Type B pancreatic cell (in vitro differentiated cells): ENCODE measurements at places on chromosomes 3 and 15. TPM values are rescaled to one million over a fixed set of nuclear protein-coding genes. Genes with fewer than 3 reads are reported as not detected.

- no peak for DNase-seq
Observed at GRCh38 chr3:2061360-2061759, 37.3 kb upstream of the CNTN4 start.

Gene GUCA1C
- total RNA-seq, result not detected in 2 replicates

GRCh38 chr3:54228806-54229205 is 106.5 kb downstream of the CACNA2D3 start:
- DNase-seq, result no peak

GRCh38 chr3:187636528-187636927 is 33.7 kb downstream of the SST start:
- DNase-seq, result no peak

DNA sequence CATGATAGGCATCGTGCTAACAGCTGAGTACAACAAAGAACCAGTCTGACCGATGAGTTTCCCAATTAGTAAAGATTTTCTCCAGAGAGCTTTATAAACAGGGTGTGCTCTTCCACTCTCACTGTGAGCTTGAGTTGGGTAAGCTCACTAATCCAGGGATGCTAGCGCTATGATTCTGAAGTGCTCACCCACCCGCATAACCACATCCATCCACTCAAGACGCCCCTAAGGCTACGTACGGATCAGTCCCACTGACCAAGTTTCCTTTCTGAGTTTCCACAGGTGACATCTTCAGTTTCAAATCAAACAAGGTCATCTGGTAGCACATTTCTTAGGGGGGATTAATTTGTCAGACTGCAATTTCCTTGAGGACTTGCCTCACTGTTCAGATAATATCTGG is 141.1 kb upstream of the ABI3BP start:
- no peak for DNase-seq

Gene CCNDBP1
- total RNA-seq, result 28.2 and 41.5 TPM in 2 replicates

- no peak for DNase-seq
Observed at GRCh38 chr15:68580883-68581155, 2.0 kb downstream of the CORO2B start.

DNA sequence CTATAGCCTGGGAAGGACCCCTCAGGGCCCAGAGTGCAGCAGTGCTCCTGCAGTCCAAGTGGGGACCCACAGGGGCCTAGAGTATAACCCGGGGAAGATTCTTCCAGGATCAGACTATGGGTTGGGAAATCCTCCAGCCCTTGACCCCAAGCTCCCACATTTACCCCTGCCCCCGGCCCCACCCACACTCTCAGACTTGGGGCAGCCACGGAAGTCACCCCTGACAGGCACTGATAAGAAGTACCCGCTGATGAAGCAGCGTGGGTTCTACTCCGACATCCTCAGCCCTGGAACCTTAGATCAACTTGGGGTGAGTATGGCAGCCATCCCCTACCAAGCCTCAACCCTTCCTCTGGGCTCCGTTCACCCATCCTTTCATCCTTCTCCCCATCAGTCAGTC is 6.3 kb downstream of the DNAH1 start:
- no peak for DNase-seq

DNA sequence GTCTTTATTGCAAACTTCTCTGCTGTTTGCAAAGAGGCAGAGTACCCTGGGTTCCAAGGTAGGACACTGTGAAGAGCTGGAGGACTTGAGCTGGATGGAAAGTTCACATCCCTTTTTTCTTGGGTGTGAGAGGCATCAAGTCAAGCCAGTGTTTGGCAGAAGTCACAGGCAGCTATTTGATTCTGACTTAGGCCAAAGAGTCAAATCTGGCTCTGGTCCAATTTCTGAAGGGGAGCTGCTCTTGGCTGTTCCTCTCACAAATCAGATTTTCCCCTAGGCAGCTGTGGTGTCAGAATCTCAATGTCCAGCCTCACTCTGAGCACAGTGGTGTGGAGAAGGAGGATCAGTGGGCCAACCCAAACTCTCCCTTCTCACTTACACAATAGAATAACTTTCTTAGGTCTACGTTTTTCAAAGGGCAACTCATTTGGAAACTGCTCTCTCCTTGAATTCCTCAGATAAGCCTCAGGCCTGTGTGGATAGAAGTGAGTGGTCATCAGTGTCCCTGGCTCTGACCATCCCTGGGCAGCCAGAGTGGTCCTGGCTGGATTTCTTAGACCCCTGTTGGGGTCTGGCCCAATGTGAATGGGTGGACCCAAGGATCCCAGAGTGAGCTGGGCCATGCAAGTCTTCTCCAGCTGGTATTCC is 18.2 kb upstream of the AMOTL2 start:
- DNase-seq, result no peak

- no peak for DNase-seq
Observed at GRCh38 chr3:132399054-132399929, 18.0 kb upstream of the DNAJC13 start.

DNA sequence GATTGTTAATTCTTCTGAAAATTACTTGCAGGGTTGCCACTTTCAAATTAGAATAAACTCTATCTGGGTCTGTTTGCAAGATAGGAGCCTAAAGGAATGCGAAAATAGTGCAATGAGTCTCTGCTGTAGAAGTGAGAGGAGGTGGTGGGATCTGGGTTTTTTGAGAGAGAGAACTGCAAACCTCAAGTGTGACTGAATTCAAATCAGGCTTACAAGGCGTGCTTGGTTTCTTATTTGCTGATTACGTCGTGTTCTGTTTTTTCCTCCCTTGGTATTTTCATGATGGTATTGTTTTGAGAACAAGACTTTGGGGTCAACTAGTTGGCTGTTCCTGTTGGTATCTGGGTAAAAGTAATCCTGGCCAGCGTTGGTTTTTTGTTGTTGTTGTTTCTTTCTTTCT is 490.9 kb upstream of the CFAP20DC start:
- no peak for DNase-seq

Gene RPS27L
- total RNA-seq, result 205 and 235 TPM in 2 replicates

Gene SERPINI1
- 27.2 and 33.8 TPM in 2 replicates for total RNA-seq

Gene SLC4A7
- total RNA-seq, result 31.0 and 51.8 TPM in 2 replicates

DNA sequence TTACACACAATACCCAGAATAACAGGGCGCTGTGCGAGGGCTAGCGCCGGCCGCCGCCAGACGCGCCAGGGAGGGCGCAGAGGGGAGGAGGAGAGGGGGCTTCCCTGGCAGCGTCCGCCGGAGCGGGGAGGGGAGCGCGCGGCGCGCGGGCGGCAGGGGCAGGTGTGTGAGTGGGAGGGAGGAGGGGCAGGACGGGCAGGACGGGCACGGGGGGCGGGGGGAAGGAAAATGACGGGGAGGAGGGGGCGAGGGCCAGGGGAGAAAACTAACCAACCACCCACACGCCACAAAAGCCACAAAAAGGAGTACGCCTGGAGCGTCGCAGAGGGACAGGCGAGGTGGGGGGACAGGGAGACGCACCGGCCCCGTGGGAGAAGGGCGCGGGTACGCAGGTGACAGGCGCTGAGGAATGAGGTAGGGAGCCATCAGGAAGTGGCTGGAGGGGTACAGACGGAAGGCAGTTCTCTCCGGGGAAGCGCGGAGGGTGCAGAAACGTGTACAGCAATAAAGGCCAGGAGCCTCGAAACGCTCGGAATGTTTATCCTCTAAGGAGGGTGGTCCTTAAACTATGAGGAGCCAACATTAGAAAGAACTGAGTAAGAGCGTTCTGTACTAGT is 610 bp upstream of the SATB1 start:
- peak; percentile 77 for DNase-seq

GRCh38 chr3:178456621-178457285 is 79.5 kb upstream of the KCNMB2 start:
- no peak for DNase-seq

GRCh38 chr3:194865061-194865460 is 179.4 kb downstream of the FAM43A start:
- no peak for DNase-seq

DNA sequence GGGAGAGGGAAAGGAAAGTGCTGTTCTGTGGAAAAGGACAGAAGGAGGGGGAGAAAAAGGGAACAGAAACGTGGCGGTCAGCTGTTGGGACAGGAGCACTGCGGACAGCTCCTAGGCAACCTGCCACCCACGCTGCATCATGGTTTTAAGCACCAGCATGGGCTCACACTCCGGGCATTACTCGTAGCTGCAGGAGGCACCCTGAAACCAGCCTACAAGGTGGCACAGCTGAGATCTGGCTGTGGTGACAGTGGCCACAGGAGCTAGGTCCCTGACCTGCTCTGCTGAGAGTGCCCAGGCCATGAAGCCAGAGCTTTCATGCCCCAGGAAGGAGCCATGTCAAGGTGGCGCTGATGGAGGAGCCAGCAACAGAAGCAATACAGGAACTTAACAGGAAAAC is 161.4 kb upstream of the ST8SIA2 start:
- no peak for DNase-seq

DNA sequence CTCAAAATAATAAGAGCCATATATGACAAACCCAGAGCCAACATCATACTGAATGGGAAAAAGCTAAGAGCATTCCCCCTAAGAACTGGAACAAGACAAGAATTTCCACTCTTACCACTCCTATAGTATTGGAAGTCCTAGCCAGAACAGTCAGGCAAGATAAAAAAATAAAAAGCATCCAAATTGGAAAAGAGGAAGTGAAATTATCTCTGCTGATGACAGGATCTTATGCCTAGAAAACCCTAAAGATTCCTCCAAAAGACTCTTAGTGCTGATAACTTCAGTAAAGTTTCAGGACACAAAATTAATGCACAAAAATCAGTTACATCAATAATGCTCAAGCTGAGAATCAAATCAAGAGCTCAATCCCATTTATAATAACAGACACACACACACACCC is 45.9 kb upstream of the SLC2A2 start:
- DNase-seq, result no peak

GRCh38 chr3:11288786-11289637 is 16.8 kb downstream of the ATG7 start:
- DNase-seq, result no peak

Gene CMSS1
- 14.5 and 34.1 TPM in 2 replicates for total RNA-seq

- no peak for DNase-seq
Observed at GRCh38 chr3:175257123-175257522, 398.0 kb downstream of the NAALADL2 start.

Gene HSPBAP1
- 5.8 and 9.1 TPM in 2 replicates for total RNA-seq

Gene GOLGA8K
- 0.77 TPM in 1 of 2 replicates, not detected in the other for total RNA-seq

- peak; percentile 78 for DNase-seq
Observed at GRCh38 chr3:55486101-55486856, 827 bp downstream of the WNT5A start.

Gene EHD4
- 18.8 and 25.2 TPM in 2 replicates for total RNA-seq
